ENCODE measurements at places on chromosomes 1 and 21.

GRCh38 chr1:72278461-72278860, 3.9 kb downstream of the NEGR1 start:
- DNase-seq = no peak

GRCh38 chr21:38918607-38919346, 113.0 kb downstream of the ETS2 start:
- peak; percentile 45 for DNase-seq

DNA sequence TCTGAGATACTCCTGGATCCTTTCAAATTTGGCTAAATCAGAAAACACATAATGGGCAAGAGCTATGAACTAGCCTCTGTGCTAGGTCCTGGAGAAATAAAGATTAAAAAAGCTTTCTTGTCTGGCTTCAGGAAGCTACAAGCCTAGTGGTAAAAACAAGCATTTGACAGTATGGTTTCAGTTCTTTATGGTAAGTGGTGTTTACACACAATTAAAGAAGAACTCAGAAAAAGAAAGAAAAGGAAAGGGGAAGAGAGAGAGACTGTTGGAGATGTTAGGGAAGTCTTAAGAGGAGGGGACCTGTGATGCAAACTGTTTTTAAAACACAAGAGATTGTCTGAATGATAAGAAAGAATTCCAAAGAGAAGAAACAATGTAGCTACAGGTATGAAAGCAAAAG, 1.8 kb downstream of the OR10J1 start:
- no peak for DNase-seq

DNA sequence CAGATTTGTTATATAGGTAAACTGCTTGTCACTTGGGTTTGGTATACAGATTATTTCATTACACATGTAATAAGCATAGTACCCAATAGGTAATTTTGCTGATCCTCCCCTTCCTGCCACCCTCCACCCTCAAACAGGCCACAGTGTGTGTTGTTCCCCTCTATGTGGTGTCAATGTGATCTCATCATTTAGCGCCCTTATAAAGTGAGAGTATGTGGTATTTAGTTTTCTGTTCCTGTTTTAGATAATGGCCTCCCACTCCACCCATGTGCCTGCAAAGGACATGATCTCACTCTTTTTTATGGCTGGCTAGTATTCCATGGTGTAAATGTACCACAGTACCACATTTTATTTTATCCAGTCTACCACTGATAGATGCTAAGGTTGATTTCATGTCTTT, 522.1 kb upstream of the LRRC7 start:
- no peak for DNase-seq

DNA sequence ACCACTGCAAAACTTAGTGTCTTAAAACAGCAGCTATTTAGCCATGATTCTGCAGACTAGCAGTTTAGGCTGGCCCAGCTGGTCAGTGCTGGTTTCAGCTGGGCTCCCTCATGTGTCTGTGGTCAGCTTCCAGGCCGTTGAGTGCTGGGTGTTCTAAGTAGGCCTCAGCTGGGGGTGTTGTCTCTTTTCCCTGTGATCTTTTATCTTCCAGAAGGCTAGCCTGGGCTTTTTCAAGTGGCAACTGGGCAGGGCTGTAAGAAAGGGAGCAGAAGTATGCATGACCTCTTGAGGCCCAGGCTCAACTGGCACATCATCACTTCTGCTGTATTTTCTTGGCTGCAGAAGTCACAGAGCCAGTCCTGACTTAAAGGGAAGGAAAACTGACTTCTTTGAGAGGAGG, 136.1 kb downstream of the KIF26B start:
- DNase-seq = no peak

DNA sequence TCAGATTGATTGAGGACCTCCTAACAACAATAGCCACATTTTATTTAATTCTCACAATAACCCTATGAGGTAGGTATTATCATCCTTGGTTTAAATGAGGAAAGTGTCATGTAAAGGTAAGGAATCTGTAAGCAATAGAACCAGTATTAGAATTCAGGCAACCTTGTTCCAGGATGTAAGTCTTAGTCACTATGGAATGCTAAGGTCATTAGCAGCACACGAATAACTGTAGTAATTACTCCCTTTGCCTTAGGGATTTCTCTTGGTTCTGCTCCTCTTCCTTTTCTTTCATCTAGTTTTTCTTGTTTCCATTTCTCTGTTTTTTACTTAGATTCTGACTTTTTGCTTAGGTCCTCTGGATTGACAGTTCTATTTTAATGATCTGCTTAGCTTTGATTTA, 23.1 kb upstream of the ATP6V1G3 start:
- no peak for DNase-seq

DNA sequence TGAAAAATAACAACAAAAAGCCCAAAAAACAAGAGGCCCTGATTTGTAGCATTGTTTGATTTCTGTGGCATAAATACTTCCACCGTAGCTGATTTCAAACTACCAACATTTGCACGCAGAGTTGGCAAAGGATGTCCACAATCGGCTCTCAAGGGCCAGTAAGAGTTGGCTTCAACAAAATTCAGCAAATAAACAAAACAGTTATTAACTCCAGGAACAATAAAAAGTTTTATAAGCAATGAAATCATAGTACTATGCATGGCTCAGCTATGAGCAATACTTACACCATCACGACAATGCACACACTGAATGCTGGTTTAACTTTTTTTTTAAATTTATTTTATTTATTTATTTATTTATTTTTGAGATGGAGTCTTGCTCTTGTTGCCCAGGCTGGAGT, 8.7 kb upstream of the COX20 start:
- no peak for DNase-seq
